ENCODE measurements at places on chromosomes 12 and 14.

- DNase-seq, result no peak
Observed at GRCh38 chr14:95667249-95667693, 19.0 kb upstream of the TCL1B start.

DNA sequence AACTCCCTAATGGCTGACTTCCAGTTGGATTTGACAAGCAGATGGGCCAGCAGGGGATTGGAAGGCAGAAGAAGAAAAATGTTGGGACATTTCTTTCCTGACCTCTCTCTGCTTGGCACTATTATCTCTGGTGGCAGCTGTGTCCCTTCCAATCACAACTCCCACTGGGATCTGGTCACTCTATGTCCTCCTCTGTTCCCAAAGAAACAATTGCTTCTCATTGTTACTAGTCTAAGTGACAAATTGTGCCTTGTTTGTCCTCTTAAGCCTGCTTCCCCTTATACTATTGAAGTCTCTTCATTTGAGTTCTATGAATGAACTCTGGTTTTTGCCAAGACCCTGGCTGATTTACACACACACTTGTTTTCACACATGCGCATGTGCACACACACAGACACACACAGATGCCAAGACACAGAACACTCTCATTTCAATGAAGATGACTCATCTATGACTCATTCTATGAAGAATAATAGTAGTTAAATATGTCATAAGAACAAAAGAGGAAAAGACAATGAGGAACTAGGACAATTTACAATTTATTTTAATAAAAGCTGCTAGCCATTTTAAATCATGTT is 83.0 kb upstream of the FAR2 start:
- DNase-seq, result no peak

GRCh38 chr12:7916936-7917335 is 19.1 kb downstream of the SLC2A3 start:
- DNase-seq, result no peak

DNA sequence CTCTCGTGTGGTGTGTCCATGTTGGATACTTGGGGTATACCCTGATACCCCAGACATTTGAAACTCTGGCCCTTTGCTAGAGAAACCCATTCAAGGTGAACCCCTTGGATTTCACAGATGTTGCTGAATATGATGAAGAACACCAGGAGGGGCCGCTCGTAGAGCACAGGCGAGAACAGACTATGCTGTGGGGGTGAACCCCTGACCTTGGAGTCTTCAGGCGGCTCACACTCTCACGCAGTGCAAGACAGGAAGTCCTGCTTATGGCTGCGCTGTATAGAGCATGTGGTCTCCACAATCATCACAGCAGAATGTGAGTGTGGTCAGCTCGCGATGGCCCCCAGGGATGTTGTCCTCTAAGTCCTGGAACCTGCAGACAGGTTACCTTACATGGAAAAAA is 60.4 kb downstream of the SLC15A4 start:
- no peak for DNase-seq

DNA sequence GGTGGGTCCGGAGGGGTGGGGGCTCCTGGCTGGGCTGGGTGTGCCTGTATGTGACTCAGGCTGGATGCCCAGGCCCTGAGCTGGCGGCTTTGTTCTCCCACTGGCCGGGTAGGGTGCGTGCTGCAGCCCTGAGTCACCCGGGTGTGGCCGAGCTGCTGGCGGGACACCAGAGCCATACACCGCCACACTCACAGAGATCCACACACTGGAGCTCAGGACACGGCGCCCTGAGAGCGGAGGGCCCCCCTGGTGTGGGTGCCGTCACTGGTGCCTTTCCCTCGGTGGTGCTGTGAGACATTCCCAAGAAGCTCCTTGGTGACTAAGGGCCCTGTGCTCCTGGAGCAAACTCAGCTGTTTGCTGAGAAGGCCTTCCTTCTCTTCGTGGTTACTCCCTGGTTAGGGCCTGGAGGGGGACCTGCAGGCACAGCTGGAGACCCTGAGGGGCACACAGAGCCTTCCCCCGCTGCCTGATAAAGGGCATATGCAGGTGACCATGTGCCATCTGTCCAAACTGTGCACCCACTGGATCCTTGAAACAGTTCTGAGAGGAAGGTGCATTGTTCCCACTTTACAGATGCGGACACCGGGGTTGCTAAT is 44.3 kb downstream of the KRT80 start:
- DNase-seq, result no peak

DNA sequence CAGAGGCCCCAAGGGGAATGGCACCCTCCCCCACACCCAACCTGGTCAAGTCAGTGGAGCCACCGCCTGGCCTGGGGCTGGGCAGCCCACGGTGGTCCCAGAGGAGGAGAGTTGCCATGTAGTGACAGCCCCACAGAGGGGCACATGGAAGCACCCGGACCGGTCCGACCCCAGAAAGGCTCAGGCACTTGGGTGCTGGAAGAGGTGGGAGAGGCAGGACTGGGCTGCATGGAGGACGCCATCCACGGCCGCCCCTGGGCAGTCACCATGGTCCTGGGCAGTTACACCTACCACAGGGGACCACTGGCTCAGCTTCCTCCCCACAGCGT is 37.9 kb upstream of the TMEM179 start:
- no peak for DNase-seq

DNA sequence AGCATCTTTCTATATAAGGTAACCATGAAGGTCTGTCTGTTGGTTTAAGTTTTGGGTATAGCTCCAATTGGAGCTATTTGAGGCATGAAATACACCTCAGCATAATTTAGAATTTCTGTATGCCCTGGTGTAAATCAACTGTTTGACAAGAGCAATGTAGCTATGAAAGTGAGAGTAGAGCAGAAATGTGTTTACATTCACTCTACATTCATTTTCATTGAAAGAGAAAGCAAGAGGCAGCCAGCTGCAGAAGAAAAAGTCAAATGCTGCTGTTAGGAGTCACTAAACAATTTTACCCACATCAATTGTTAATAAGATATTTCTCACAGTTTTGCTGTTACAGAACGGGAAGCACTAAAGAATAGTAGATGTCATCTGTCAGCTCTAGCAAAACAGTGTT is 252.5 kb downstream of the SLC6A15 start:
- DNase-seq, result no peak

DNA sequence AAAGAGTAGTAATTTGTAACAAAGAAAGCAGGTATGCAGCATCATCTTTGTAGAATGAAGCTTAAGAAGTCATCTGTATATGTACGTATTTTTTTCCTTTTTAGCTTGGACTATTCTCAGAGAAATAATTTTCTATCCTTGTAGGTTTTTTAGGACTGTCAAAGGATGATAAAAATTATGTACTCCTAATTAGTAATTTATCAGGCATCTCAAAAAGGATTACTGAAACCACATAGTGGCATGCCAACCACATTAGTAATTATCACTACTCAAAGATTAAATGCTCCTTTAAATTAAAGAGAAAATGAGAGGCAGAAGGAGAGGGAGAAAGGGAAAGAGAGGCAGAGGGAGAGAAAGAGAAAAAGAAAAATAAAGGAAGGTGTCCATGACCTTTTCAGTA is 17.3 kb downstream of the TTC8 start:
- DNase-seq, result no peak

Measured in NCI-H187 (cell line).